ENCODE measurements at places on chromosomes 12 and 14.

- no peak for DNase-seq
These were observed 20.7 kb downstream of the YARS2 start for GRCh38 chr12:32734952-32735351.

GRCh38 chr12:42510823-42511222 lies 78.7 kb downstream of the PRICKLE1 start:
- DNase-seq, result no peak

DNA sequence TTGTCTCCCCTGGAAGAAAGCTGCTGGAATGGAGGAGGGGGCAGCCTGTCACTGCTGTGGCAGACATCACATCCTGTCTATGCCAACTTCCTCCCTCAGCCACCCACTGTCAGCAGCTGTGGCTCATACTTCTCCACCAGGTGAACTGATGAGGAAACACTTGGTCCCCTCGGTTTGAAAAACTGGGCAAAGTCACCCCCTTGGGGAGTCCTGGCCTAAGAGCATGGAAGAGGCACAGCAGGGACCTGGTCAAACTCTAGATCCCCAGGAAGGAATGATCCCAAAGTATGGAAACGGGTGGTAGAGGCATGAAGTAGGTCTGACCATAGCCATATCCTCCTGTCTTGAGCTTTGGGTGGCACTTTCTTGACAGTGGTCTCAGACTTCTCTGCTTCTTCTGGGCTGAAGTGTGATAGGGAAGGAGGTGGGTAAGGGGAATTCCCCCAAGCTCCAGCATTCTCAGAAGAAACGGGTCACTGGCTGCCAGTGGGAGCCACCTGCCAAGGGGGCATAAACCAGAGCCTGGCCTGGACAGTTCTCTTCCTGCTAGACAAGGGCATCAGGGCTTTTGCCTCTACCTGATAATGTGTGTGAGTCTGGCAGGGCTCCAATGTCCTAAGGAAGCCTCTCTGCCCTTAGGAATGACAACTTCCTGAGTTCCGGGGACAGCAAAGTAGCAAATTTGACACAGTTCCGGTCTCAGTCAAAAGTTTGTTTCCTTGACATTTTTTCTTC lies 36.0 kb downstream of the FMNL3 start:
- peak; percentile 36 for DNase-seq

DNA sequence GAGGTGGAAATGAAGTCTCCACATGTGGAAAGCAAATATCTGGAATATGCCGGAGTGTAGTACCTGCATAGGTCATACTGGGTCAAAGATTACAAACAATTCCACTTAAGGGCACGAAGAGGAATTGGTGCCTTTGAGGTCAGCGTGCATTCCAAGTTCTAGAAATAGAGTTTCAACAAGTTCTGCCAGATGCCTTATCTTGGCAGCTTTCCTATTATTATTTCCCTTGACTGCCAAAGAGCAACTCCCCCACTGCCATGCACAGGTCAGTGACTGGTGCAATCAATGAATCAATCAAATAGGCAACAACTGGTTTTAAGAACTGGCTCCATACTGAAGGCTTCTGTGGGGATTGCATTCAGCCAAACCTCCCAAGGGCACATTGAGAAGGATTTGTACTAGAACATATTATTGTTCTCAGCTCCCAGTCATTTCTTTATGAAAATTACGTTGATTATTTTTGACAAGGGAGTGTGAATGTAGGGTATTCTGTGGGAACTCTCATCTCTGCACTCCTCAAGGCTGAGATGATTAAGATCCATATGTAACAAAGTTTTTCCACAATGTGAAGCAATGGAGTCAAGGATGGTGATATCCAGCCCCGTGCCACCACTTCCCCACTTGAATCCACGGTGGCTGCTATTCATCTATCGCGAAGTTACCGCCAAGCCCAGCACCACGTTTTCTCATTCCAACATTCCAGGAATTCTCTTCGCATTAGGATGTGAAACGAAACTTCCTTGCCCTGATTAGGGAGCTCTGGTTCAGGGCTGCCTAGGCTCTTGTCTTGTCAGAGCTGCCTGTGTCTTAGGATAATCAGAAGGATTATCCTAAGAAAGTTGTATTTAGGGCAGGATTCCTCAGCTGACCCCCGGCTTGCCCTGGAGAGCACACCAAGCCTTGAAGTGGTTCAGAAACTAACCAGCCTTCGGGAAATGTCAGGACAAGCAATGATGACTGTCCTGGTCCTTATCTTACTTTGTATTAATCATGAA lies 115.1 kb upstream of the PCED1B start:
- no peak for DNase-seq

DNA sequence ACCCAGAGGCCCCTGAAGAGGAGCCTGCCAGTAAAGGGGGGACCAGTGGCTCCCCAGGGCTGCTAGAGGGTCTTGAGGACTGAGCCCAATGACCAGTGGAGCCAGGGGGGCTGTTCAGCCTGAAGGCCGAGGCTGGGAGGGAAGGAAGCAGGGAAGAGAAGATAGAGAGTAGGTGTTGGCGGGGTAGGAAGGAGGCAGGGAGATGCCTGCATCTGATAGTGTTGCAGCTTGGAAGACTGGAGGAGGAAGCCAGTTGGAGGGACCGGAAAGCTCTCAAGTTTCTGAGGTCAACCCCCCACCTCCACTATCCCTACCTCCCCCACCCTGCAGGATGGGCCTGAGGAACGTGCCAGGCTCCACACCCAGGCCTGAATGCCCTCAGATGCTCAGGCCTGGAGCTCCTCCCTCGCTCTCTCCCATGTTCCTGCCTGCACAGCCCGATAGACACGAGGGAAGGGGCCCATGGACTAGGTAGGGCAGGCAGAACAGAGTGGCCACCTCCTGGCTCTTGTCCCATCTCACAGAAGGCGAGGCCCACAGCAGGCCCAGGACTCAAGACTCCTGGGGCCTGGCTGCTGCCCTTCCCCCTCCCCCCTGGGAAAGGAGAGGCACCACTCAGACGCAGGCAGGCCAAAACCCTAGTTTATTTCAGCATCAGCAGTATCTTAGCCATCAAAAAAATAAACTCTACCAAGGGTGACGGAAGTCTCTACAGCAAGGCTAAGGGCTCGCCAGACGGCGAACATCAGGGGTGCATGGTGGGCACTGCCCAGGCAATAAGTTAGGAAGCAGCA lies 3.4 kb downstream of the CKB start:
- DNase-seq, result no peak

DNA sequence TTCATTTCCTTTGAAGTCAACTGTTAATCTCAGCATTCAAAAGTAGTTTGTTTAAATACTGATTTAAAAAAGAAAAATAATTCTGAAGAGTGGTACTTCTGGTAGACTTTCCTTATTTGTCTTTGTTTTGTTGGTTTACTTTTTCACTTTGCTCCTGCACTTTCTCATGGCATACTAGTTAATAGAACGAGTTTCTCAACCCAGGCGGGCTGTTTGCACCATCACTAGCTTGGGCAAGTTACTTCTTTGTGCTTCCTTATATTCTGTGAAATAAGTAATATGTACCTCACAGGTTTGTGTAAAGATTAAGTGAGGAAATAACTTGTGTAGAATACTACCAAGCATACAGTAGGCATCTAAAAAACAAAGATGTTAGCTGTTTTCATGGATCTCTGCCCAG lies 45.5 kb downstream of the SLC38A6 start:
- no peak for DNase-seq

- no peak for DNase-seq
These were observed 8.8 kb downstream of the OLR1 start for GRCh38 chr12:10163084-10163483.

GRCh38 chr12:122203301-122204166 lies at the start of gene B3GNT4:
TSS of gene B3GNT4 (plus strand) at chr12:122203709. CDS start at chr12:122204619, 910 bp downstream.
- DNase-seq, result peak; percentile 40

GRCh38 chr14:39681782-39682399 lies 249.7 kb upstream of the FBXO33 start:
- DNase-seq, result no peak

- DNase-seq, result no peak
These were observed 132.6 kb upstream of the MAP1LC3B2 start for GRCh38 chr12:116426391-116427136.

- DNase-seq, result no peak
These were observed 44.7 kb downstream of the RIN3 start for GRCh38 chr14:92558319-92558718.

- no peak for DNase-seq
These were observed at the start of gene WIF1 for GRCh38 chr12:65121049-65121955. TSS of gene WIF1 (minus strand) at chr12:65121305. CDS start at chr12:65121191, 114 bp downstream.

DNA sequence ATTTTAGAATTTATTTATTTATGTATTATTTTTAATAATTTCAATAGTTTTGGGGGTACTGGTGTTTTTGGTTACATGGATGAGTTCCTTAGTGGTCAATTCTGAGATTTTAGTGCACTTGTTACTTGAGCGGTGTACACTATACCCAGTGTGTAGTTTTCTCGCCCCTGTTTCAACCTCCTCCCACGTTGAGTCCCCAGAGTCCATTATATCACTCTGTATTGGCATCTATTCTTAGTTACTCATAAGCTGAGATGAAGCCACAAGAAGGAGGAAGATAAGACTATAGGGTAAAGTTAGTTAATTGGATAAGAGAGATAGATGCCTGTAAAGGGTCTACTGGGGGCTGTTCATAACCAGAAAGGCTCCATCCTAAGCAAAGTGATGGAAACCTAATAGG lies 4.0 kb downstream of the C1S start:
- no peak for DNase-seq

- no peak for DNase-seq
These were observed 203.1 kb downstream of the AEBP2 start for GRCh38 chr12:19642345-19642744.

- DNase-seq, result no peak
These were observed 405.4 kb downstream of the TMTC2 start for GRCh38 chr12:83092129-83092528.

GRCh38 chr14:52051251-52051650 lies 17.6 kb downstream of the NID2 start:
- DNase-seq, result no peak

- no peak for DNase-seq
These were observed 12.0 kb downstream of the SNRNP35 start for GRCh38 chr12:123469978-123470377.

DNA sequence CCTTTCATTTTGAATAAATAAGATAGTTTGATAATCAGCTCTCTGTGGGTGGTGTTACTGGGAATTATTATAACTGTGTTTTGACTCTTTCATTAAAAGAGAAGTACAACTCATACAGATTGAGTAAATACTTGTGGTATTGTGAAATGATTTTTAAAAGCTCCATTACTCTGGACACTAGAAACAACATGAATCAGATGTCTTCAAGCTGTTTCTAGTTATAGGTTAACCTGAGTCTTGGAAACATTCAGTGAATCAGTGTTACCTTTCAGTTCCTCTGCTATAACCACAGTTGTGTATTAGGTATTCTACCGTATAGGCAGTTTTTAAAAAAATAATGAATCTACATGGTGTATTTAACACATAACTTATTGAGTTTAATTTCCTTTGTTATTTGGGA lies 128.4 kb upstream of the SSTR1 start:
- DNase-seq, result no peak

Measured in stimulated activated CD8-positive, alpha-beta memory T cell treated with anti-CD3 and anti-CD28 coated beads, Interleukin-4, amount 100 ng/mL, for 1 hour (primary cell).